ENCODE measurements at places on chromosomes 12 and 14.

GRCh38 chr14:100813291-100813690 is 12.6 kb upstream of the MEG3 start:
- DNase-seq: no peak

- DNase-seq: no peak
These were observed 138.4 kb downstream of the ZFP36L1 start for GRCh38 chr14:68654471-68654941.

GRCh38 chr14:91317381-91318308 is 73.1 kb upstream of the GPR68 start:
- DNase-seq: no peak

DNA sequence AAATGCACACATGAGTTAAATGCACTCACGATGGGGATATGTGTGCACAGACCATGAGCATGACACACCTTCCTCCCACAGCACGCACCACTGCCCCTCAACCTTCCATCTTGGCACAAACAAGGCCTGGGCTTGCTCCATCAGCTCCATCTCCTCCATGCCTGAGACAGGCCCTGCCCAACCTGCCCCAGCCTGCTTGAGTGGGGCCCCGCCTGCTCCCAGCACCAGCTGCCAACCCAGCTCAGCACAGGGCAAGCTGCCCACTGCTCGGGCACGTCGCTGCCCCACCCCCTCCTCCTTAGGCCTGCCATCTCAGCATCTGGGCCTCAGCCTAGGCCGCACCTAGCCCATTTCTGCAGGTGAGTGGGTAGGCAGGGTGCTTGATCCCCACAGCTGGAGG is 27.6 kb upstream of the KRT78 start:
- DNase-seq: no peak

DNA sequence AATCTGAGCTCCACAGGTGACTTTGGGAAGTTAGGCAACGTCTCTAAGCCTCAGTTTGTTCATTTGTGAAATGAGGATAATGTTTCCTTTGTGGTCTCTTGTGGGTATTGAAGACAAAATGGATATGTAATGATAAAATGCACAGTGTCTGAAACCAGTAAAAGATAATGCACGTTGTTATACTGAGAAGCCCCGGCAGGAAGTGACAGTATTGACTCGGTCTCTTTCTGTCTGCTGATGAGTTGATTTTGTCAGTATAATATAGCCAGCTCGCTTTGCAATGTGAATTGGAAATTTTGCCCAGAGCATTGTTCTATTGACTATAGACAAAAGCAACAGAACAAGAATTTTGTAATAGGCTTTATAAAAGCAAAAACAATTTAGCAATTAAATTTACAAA is 49.2 kb upstream of the SLC38A1 start:
- no peak for DNase-seq

DNA sequence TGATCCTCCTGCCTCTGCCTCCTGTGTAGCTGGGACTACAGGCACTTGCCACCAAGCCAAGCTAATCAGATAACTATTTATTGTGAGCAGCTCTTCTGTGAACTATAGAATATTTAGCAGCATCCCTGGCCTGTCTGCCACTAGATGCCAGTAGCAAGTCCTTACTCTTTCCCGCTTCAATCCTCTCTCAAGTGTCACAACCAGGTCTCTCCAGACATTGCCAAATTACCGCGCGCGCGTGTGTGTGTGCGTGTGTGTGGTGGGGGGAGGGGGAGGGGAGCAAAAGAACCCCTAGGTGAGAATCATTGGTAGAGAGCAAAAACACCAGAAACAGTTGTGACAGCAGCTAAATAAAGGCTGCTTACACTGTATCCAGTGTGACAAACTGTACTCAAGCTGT is 49.9 kb downstream of the PPP2R5E start:
- DNase-seq: no peak

- no peak for DNase-seq
These were observed 29.9 kb upstream of the DDHD1 start for GRCh38 chr14:53183056-53183455.

- no peak for DNase-seq
These were observed 23.3 kb downstream of the CHGA start for GRCh38 chr14:92945959-92946846.

DNA sequence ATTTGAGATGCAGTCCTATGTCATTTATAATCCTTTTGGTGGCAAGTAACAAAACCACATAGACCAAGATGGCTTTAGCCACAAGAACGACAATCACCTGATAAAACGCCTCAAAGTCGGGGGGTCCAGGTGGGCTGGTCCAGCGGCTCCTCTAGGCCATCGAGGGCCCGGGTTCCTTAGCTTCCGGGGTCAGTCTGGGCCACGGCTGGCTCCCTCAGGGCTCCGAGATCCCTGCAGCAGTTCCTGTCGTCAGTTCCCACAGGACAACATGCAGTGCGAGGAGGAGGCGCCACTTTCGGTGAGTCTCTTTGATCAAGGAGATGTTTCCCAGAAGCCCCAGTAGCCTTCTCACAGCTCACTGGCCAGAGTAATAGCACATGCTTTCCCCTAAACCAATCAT is 574.6 kb downstream of the AACS start:
- no peak for DNase-seq

GRCh38 chr12:16946704-16947103 is 340.7 kb upstream of the LMO3 start:
- DNase-seq: no peak

- DNase-seq: no peak
These were observed 38.2 kb downstream of the EVL start for GRCh38 chr14:100103250-100104005.

DNA sequence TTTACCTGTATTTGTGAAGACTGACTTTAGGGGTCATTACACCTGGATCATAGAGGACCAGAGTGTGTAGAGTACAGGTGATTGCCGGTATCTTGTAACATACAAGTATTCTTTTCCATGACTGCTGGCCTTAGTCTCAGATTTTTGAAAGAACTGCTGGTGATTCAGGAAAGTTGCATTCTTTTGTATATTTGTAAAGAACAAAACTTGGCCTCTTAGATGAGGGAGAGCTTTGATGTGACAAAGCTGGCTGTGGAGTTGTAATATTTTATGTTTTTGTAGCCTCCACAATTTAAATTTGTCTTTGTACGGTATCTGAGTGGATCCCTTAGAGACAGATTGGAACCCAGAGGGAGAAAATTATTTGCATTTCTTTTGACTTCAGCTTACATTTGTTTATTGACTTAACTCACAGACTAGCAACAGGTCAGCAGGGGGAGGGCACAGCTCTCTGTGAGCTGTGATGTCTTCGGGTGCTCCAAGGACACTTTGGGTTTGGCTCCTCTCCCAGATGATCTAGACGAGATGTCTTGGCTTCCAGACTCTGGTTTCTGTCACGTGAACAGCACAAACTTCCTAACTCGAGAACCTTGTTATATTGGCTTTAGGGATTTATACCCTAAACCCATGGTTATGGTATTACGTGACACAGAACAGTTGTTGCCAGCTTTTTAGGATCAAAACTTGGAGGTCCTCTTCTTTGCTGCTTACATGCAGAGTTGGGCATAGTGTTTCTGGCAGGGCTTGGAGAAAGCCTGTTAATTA is 65.9 kb downstream of the DAAM1 start:
- DNase-seq: no peak

DNA sequence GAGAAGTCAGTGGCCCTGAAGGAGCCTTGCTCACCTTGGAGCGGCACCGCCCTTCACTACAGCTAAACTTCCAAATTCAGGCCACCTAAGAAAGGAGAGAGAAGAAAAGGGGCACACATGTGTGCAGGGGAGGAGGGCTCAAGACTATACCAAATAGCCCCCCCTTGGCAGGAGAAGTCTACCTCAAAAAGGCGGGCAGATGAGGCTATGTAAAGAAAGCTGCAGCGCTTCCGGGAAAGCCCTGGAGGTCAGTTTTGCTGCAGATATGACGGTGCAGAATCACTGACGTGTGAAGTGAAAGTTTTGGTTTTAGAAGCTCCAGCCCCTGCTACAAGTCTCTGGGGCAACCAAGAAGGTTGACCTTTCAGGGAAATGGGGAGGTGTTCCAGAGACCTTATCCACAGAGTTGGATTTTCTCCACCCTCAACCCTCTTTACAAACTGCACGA is 48.2 kb upstream of the PNMA1 start:
- no peak for DNase-seq

- no peak for DNase-seq
These were observed 16.5 kb downstream of the RBM19 start for GRCh38 chr12:113949321-113950305.

DNA sequence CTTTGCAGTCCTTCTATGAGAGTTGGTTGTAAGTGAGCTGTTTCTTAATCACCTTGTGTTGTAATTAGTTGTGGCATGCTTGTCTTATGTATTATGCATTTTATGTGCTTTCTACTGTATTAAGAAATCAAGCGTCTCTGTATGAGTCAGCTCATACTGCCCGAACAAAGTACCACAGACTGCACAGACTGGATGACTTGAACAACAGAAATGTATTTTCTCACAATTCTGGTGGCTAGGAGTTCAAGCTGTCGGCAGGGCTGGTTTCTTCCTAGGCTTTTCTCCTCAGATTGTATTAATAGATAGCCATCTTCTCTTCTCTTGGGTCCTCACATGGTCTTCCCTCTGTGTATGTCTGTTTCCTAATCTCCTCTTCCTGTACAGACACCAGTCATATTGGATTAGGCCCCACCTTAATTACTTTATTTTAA is 77.7 kb downstream of the FLRT2 start:
- no peak for DNase-seq

GRCh38 chr12:57055824-57056223 is 5.9 kb upstream of the MYO1A start:
- DNase-seq: no peak

- DNase-seq: no peak
These were observed 18.5 kb upstream of the DHRS7 start for GRCh38 chr14:60183741-60184140.

DNA sequence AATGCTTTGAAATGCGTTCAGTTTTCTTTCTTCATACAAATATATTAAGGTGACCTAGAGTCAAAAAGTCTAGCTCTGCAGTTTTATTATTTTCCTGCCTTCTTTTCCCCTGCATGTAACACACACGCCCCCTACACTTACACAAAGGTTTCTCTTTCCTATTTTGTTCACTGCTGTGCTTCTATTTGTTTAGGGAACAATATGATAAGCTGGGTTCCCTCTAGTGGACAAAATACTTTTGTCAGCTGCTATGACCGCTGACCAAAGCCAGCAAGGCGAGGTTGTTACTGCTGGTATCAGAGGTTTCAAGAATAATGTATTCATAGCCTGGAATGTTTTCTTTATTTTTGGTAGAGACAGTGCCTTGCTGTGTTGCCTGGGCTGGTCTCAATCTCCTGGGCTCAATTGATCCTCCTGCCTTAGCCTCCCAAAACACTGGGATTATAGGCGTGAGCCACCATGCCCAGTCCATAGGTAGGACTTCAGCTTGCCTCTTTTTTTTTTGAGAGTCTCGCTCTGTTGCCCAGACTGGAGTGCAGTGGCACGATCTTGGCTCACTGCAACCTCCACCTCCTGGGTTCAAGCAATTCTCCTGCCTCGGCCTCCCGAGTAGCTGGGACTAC is 33.4 kb downstream of the FNTB start:
- no peak for DNase-seq

- no peak for DNase-seq
These were observed 30.9 kb downstream of the CDKN1B start for GRCh38 chr12:12748044-12748443.

DNA sequence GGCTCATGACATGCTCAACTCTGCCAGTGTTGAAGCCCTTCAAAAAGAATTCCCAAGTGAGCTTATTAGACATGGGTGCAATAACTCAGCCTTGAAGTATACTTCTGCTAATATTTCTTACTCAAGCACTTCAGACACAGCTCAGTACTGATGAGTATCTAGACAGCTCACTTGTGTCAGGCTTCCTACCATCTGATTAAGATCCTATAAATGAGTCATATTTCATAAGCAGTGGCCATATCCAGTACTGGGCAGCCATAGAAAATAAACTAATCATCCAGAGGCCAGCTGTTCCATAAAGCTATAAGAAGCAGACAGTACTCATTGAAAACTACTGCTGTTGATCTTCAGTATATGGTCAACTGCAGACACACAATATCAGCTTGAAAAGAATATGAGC is 12.9 kb downstream of the FSCB start:
- no peak for DNase-seq

- no peak for DNase-seq
These were observed 214.2 kb downstream of the CACNA1C start for GRCh38 chr12:2266666-2267620.

DNA sequence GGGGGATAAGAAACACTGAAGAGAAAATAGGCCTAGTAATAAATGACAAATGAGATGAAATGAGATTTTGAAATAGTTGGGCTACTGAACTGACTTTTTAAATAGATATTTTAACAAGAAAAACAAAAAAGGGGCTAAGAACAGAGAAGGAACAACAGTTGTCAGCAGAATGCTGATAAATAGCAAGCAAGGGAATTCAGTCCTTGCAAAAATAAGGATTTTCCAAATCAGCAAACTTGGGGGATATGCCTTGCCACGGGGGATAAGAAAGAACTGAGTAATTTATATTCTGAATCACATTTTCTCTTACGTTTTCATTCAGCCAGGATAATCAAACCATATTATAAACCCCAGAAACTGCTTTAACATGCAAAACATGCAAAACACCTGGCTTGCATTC is 12.9 kb upstream of the CCDC196 start:
- no peak for DNase-seq

DNA sequence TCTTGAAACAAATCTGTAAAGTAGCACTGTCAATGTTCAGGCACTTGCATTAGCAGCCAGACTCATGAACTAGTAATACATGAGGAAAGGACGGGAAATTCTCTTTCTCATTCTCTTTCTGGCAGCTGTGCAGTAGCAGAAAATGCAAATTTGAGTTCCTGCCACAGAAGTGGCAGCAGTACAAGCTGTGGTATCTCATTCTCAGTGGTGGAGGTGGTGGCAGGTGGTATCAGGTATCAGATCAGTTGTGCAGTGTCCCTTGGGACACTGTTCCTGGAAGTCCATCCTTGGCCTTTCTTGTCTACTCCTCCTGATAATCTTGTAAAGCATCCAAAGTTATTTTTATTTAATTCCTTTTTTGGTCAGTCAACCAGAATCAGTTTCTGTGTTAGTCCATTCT is 103.0 kb downstream of the C12orf42 start:
- DNase-seq: no peak

DNA sequence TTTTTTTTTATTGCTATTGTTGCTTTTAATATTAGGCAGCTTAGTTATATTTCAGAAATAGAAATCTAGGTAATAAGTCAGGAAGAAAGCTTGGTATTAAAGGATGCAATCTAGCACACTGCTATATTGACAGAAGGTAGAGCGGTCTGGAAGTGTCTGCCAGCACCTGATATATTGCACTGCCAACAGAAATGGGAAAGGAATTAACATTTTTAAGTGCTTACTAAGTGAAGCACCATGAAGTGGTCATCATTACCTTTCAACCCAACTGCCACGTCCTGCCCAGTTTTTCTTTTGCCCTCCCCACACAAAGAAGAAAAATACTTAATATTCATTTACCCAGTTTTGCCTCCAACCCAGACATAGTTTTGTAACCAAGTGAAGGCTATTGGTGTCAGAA is 163.5 kb downstream of the KITLG start:
- no peak for DNase-seq

DNA sequence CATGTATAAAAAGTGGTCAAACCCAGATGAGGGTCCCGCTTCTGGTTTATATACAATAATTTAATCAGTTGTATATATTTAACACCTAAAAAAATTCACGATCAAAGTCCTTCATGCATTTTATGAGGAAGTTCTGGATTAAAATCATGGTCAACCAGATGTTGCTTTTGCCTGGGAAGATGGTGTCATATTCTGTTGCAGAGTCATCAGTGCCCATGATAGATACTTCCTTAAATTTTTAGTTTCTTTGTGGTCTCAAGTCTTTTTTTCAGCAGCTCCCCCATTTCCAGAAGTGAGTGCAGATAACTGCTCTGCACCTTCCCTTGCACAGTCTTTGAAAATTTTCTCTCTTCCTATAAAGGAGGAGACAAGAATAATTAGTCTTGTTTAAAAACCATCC is 16.1 kb downstream of the ERP29 start:
- no peak for DNase-seq

GRCh38 chr14:77849711-77850110 is 49.8 kb downstream of the ADCK1 start:
- no peak for DNase-seq
